Mesothelial cell of epicardium (in vitro differentiated cells): ENCODE measurements at places on chromosomes 11 and 22.

GRCh38 chr11:17314904-17315426 lies 36.6 kb upstream of the NCR3LG1 start:
- no peak for DNase-seq

DNA sequence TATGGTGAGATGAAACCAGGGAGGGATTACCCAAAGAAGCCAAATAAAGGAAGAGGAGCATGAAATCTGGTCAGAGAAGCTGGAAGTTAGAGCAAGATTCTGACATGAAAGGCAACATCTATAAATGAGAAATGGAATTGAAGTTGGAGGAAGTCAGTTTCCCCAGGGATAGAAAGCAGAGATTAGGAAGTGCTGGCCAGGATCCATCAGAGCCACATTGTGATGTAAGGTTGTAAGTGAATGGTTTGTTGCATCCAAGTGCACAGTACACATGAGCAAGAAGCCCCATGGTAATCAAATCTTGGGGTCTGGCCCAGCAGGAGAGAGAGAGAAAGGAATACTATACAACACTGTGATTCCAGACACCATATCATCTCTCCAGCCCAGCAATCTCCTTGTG lies 6.6 kb upstream of the NLRP10 start:
- no peak for DNase-seq

DNA sequence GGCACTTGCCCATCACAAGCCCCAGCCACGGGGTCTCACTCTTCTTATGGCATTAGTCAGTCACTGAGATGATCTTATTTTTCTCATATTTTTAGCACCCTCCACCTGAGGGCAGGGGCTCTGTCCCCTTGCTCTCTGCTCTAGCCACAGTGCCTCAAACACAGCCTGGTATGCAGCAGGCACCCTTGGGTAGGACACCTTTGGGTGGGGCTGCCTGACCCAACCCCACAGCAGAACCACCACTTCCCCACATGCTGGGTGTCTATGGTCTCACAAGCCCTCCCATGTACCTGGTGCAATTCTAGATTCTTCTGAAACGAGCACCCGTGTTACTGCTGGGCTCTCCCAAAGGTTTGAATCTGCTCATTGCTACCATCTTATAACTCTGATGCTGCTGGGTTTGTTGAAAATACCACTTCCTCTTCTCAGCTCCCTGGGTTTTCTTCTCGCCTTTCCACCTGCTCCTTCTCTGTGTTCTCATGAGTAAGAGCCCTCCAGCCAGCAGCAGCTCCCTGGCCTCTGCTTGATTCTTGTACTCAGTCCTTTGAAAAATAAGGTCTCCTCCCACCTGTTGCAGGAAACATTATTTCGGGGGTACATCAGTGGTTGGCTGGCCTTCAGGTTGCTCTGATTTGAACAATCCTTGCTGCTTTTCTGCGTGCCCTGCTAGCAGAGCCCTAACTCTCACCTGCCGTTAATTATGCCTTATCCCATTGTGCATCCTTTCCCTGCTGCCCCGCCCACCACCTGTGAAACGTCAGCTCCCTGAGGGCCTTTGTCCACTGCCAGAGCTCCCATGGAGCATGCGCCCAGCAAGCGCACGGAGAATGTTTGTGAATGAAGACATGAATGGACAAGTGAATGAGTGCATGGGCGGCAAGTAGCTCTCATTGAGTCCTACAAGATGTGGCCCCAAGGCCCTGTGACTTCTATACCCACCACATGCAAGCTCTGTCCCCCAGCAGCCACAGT lies 1181.6 kb downstream of the TBC1D22A start:
- DNase-seq, result no peak

DNA sequence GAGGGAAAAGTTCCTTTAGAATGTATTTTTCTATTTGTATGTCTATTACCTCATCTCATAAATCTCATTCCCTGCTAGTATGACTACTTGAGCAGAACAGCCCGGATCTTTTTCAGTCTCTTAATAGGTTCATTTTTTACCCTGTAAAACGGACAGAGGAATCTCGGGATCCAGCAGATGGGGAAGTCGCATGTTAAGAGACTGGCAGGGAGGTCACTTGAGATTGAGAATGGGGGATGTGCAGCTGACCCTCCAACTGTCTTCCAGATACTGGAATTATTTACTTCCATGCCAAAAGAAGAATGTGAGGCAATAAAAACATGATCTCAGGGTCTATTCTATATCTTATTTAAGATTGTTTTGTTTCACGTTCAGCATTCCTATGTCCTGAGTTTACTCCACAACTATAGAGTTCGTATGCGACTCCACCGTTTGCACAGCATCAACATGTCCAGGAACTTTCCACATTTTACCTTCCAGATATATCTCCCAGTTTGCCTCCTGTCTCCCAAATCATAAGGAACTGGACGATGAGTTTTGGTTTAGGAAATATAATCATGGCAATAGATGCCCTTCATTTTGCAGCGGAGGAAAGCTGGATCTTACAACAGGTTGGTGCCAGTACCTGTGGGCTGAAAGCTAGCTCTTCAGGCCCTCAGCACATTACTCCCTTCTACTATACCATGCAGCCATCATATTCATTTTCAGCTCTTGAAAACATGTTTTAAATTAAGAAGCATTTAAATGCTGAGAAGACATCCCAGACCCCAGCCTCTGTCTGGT lies 181.5 kb downstream of the MAML2 start:
- no peak for DNase-seq
